ENCODE measurements at places on chromosomes 1 and 21. TPM values are rescaled to one million over a fixed set of nuclear protein-coding genes. Genes with fewer than 3 reads are reported as not detected.

GRCh38 chr1:28163496-28164161 is 12.9 kb downstream of the PTAFR start:
- peak; percentile 16 for DNase-seq

GRCh38 chr1:58460469-58460868 is 86.1 kb downstream of the OMA1 start:
- DNase-seq, result peak; percentile 17

DNA sequence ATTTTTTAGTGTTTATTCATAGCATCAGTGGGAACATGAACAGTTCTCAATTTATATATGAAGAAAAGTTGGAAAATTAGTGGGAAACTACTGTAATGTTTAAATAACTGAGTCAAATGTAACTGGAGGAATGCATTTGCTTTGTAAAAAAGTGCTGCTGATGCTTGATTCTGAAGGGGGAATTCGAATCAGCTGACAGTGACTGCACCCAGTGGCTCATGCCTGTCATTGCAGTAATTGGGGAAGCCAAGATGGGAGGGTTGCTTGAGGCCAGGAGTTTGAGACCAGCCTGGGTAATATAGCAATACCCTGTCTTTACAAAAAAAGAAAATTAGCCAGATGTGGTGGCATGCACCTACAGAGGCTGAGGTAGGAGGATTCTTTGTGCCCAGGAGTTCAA is 398.4 kb downstream of the ZP4 start:
- no peak for DNase-seq

The HUNK gene
- total RNA-seq, result 1.1 TPM

DNA sequence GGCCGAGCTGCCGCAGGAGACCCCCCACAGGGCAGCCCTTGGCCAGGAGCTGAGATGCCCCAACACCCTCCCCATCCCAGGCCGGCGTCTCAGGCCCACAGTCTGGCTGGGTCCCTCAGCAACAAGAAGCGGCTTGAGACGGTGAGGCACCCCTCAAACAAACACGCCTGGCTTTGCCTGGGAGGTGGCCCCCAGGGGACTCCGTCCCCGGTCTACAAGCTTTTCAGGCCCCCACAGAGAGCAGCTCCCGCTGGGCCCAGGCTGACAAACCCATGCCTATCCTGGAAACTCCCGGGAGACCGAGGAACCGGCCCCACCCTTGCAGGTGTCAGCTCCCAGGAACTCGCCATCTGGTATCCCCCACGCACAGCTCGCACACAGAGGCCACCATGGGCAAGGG is 67.0 kb downstream of the ARHGEF16 start:
- no peak for DNase-seq

- DNase-seq, result no peak
These were observed 50.2 kb downstream of the KCNN3 start for GRCh38 chr1:154819628-154820590.

DNA sequence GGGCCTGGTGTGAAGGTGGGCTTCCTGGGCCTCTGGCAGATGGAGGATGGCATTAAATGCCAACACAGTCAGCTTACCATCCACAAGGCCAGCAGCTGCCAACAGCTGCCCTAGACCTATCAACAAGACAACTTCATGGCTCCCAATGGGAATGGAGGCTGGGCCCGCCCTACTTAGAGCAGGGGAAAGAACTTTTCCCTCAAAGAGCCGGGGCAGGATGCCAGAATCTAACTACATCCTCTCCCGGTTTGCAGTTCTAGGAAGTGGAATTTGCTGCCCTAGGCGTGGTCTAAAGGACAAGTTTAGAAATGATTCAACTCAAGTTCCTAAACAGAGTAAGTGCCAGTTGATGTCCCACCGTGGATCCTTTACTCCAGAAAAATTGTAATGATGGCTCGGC is 13.1 kb downstream of the ICMT start:
- DNase-seq, result peak; percentile 31

The HPCA gene
- total RNA-seq, result not detected

- DNase-seq, result no peak
These were observed 29.3 kb downstream of the ZNF648 start for GRCh38 chr1:182032251-182032650.

The FOXO6 gene
- total RNA-seq, result not detected

GRCh38 chr1:248792342-248792741 is 33.4 kb downstream of the SH3BP5L start:
- DNase-seq, result no peak

DNA sequence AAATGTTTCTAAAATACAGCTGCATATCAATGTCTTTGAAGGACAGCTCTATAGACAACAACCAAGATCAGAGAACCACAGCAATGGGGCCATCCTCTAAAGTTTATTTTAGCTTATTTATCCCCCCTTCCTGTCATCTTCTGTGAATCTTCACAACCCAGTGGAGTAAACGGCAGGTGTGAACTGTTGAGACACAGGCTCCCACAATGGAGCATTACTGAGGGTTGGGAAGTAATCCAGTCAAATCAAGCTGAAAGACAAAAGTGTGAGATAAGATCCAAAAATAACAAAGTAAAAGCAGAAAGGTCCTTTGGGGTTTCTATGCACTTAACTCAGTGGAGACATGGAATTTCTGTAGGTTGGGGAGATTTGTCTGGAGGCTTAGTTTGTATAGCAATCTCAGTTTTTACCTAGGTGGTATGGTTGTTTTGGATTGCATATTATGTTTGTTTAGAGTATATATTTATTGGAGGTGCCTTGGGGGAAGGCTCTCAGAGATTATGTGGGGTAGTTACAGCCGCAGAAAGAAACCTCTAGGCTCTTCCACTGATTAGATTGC is 286.9 kb upstream of the ADGRL2 start:
- no peak for DNase-seq

The C1orf115 gene
- total RNA-seq, result under 0.01 TPM

The E2F2 gene
- 0.36 TPM for total RNA-seq

GRCh38 chr1:6534248-6534822 is 20.0 kb downstream of the NOL9 start:
- no peak for DNase-seq

The RGS5 gene
- total RNA-seq, result 40.0 TPM

The HAPLN2 gene
- not detected for total RNA-seq

The AMY1A gene
- total RNA-seq, result not detected

The ADCY10 gene
- under 0.01 TPM for total RNA-seq

The SPRR4 gene
- total RNA-seq, result not detected

DNA sequence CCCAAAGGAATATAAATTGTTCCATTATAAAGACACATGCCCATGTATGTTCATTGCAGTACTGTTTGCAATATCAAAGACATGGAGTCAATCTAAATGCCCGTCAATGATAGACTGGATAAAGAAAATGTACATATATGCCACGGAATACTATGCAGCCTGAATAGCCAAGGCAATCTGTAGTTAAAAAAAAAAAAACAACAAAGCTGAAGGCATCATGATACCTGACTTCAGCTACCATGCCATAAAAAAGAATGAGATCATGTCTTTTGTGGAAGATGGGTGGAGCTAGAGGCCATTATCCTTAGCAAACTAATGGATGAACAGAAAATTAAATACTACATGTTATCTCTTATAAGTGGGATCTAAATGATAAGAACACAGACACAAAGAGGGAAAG is 36.0 kb downstream of the GPR88 start:
- DNase-seq, result no peak

The SIM2 gene
- total RNA-seq, result 1.9 TPM

- peak; percentile 60 for DNase-seq
These were observed 56.6 kb downstream of the SMYD2 start for GRCh38 chr1:214337511-214337910.

DNA sequence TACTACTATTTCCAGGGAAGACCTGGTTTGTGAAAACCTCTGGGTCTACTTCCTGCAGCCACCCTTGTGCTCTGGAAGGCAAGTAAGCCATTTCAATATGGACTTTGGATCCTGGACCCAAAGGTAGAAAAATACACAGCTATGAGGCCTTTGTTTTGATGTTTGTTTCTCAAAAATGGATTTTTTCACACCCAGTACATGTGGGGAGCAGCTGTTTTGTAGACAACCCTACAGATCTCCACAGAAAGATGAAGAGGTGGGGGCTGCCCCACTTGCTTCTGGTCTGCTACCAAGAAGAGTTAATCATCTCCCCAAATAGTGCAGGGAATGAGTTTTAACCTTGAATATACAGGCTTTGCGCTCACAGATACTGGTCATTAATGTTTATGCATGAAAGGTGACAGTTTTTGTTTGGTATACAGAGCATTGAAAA is 29.2 kb downstream of the ZNF281 start:
- DNase-seq, result no peak

GRCh38 chr1:117653732-117654492 is 48.1 kb downstream of the TENT5C start:
- DNase-seq, result no peak

DNA sequence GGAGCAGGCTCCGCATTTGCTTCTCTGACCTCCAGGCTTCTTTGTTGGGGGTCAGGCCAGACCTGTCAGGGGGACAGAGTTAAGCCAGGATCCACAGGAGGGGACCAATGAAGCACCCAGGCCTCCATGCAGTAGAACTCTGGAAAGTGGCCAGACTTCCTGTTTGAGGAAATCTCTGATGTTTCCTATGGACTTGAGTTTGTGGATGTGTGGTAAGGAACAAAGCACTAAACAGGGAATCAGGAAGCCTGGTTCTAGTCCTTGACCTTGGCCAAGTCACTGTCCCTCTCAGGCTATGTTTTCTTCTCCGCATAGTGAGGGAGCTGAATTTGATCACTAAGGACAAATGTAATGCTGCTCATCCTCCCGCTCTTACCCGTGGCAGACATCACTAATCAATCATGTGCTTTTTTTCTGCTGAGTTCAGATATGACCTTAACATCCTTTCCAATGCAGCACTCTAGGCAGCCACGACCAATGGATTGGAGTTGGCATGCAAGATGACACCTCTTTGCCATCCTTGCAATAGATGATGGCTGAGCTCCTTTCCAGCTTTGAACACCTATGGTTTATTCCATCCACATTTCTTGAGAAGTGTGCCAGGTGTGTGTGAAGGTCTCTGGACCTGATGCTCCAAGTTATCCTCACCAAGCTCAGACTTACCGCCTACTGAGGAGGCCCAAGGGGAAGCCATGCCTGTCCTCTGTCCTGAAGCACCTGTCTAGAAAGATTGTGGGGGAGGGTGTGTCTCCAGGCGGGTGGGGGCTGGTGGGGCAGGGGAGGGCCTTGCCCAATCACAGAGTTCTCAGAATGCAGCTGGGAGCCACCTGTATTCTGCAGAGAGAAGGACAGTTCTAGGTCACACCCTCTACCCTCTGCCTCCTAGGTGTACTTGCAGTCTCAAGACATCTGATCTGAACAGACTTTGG is 9.9 kb downstream of the SH2D2A start:
- no peak for DNase-seq

- DNase-seq, result no peak
These were observed 218.3 kb downstream of the LRRIQ3 start for GRCh38 chr1:73979684-73980083.

The CELA3A gene
- not detected for total RNA-seq

- no peak for DNase-seq
These were observed 31.3 kb downstream of the CNIH3 start for GRCh38 chr1:224647449-224647848.

The KCNE2 gene
- not detected for total RNA-seq

GRCh38 chr1:55955016-55955621 is 624.2 kb downstream of the PLPP3 start:
- DNase-seq, result peak; percentile 76

The FCRL6 gene
- total RNA-seq, result not detected

- DNase-seq, result peak; percentile 76
These were observed 87.5 kb upstream of the RUNX3 start for GRCh38 chr1:25017436-25018109.

- DNase-seq, result no peak
These were observed 1667.8 kb downstream of the MRPL39 start for GRCh38 chr21:23939369-23940065.

GRCh38 chr1:27144049-27144748 is 10.7 kb downstream of the SLC9A1 start:
- DNase-seq, result no peak

DNA sequence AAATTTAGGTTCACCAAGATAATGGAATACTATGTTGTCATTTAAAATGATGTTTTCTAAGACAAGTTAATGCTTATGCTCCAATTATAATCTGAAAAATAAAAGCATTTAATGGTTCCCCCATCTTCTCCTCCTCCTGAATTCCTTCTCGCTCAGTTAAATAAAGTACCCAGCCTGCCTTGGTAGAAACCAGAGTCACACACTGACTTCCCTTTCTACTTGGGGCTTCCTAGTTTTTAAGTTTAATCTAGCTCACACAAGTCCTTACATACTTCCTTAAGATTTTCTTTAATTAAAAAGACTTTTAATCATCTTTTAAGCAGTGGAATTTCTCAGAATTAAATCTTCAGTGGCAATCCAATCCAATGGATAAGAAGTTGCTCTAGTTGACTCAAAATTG is 32.9 kb downstream of the CD58 start:
- DNase-seq, result no peak

- DNase-seq, result no peak
These were observed 244.2 kb downstream of the LMO4 start for GRCh38 chr1:87572891-87573290.

- DNase-seq, result no peak
These were observed 17.2 kb downstream of the ATP1A1 start for GRCh38 chr1:116390195-116390594.

- DNase-seq, result no peak
These were observed 102.8 kb upstream of the ACTRT2 start for GRCh38 chr1:2918441-2918840.

DNA sequence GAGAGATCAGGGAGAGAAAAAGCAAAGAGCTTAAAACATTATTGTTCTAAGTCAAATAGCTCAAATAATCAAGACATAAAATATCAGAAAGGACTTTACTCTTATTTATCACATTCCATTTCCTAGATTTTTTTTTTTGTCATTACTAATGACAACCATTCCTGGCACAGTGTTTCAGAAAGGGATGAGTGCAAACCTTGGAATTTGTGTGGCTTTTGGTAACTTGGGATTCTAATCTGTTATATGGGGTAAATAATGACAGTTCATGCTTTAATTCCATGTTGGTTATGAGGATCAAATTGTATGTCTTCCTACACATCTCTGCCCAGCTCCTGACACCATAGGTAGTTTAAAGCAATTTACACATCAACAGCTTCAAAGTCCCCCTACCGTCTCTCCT is 358.4 kb upstream of the ADGRL4 start:
- DNase-seq, result peak; percentile 6

The CCDC27 gene
- not detected for total RNA-seq

The SMAP2 gene
- total RNA-seq, result 30.1 TPM

GRCh38 chr1:68812333-68812732 is 315.5 kb upstream of the DEPDC1 start:
- DNase-seq, result no peak

DNA sequence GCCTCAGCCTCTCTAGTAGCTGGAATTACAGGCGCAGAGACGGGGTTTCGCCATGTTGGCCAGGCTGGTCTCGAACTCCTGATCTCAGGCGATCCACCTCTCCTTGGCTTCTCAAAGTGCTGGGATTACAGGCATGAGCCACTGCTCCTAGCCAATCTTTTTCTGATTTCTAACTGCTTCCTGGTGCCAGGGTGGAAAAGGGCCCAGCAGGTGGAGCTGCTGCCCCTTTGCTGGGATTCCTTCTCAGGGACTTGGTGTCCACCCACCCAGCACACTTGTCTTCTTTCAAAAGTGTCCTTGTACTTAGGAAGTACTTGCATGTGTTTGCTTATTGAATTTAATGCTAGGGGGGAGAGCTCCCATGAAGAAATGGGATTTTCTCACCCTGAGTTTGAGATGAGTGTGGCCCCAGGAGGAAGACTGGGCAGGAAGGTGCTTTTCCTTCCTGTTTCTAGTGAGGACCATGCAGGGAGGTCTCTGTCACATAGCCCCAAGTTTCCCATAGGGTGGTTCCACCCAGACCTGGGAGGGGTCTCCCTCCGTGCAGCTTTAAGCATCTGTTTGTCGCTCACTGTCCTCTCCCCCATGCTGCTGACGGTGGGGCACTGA is 14.2 kb downstream of the UTP11 start:
- DNase-seq, result peak; percentile 57

GRCh38 chr1:158979229-158979628 is 30.5 kb upstream of the IFI16 start:
- DNase-seq, result no peak

The NTRK1 gene
- not detected for total RNA-seq

Data from IMR-90 (cell line).